HepG2 (cell line): ENCODE measurements at places on chromosomes 3 and 15. TPM values are rescaled to one million over a fixed set of nuclear protein-coding genes. Genes with fewer than 3 reads are reported as not detected.

Gene PRRT3
- total RNA-seq, result 0.29 and 0.44 TPM in 2 replicates

- H3K4me1 ChIP-seq, result peaks cover 21% of the 10 kb centered on the region
- peaks cover 19% of the 10 kb centered on the region; the same call in 2 of the 3 replicates for H3K27me3 ChIP-seq
- DNase-seq, result no peak
- no peaks in the 10 kb centered on the region for H3K36me3 ChIP-seq
- no peak overlapping the region for H3K4me3 ChIP-seq
Observed at GRCh38 chr15:98969126-98969735, 38.4 kb downstream of the PGPEP1L start.

DNA sequence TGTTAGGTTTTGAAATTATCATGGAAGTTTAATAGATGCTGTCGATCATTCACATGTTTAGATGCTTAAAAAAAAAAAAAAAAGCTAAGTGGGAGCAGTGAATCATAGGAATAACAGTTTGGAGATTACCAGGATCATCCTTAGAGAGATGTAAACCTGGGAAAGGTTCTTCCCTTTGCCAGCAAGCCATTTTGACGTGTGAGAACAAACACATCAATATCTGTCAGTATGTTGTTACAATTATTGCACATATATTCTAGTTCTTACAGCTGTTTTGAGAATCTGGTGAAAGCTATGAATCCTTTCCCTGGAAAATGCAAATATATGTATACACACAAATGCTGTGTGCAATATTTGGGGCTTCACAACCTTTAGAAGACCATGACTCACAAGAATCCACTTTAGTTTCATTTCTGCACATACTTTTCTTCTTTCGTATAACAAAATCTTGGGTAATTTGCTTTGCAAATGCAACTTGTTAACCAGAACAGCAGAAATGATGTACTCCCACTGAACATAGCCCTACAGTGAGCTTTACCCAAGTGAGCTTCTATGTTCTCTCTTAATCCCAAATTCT, 12.0 kb downstream of the NFKBIZ start:
- no peak overlapping the region for H3K4me3 ChIP-seq
- no peak overlapping the region for H3K27ac ChIP-seq
- H3K4me1 ChIP-seq, result peaks cover 20% of the 10 kb centered on the region
- no peak for DNase-seq
- H3K27me3 ChIP-seq, result no peaks in the 10 kb centered on the region
- peaks cover 38% of the 10 kb centered on the region for H3K36me3 ChIP-seq

DNA sequence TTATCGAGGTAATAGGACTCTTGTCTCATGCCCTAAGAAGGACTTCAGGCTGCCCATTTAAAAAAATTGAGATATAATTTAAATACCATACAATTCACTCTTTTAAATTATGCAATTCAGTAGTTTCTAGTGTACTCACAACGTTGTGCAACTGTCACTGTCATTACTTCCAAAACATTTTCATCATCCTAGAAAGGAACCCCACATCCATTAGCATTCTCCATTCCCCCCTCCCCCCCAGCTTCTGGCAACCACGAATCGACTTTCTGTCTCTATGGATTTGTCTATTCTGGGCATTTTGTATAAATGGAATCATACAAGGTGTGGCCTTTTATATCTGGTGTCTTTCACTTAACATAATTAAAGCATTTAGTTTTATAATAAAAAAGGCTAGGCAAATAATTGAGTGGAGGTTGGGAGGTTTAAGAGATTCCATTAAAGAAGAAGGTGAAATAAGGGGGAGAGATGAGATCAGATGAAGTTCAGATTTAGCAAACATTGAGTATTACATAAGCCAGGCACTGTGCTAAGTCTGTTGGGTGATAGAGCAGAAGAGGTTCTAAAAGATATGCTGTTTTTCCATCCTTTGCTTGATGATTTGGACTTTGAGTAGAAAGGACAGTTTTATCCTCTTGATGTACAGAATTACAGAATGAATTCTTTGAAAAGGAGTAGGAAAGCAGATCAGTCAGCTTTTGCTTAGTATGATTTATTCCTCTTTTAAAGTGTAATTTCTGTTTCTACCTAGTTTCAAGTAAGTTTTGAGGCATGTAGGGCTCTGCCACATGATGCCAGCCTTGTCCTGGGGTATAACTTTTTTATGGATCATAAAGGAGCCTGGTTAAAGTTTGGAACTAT, 36.3 kb downstream of the UBE2E2 start:
- no peak overlapping the region for H3K4me3 ChIP-seq
- H3K36me3 ChIP-seq, result no peaks in the 10 kb centered on the region
- no peaks in the 10 kb centered on the region for H3K27me3 ChIP-seq
- no peaks in the 10 kb centered on the region for H3K4me1 ChIP-seq

GRCh38 chr3:189490337-189490736, 140.9 kb upstream of the TP63 start:
- no peak overlapping the region for H3K27ac ChIP-seq
- DNase-seq, result no peak
- no peaks in the 10 kb centered on the region for H3K4me1 ChIP-seq
- H3K27me3 ChIP-seq, result no peaks in the 10 kb centered on the region

Gene GOLGA6A
- 0.04 TPM in 1 of 2 replicates, not detected in the other for total RNA-seq

Gene APOD
- not detected in 2 replicates for total RNA-seq

Gene CLDN11
- total RNA-seq, result 2.9 and 4.9 TPM in 2 replicates

GRCh38 chr3:111621535-111621934, 26.4 kb upstream of the ZBED2 start:
- H3K36me3 ChIP-seq, result no peaks in the 10 kb centered on the region
- no peak overlapping the region for H3K27ac ChIP-seq
- H3K27me3 ChIP-seq, result no peaks in the 10 kb centered on the region
- no peaks in the 10 kb centered on the region for H3K4me1 ChIP-seq
- DNase-seq, result peak; percentile 31

Gene C15orf62
- total RNA-seq, result 0.34 and 0.51 TPM in 2 replicates

Gene TRIP4
- 7.1 and 19.7 TPM in 2 replicates for total RNA-seq

DNA sequence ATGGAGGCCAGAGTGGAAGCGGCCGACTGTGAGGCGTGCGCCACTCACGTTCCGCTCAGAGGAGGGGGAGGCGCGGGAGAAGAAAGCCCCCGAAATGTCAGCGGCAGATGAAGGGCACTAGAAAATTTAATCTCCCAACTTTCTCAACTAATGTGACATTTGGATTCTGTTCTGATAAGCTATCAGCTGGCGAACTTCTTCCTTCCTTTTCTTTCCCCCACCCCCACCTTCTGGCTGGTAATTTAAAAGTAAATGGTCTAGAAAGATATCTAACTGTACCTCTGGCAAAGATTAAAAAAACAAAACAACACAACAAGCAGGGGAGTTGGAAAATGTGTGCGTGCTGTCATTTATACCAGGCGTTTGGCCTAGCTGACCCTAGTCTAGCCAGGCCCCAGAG, 26.4 kb upstream of the TMEM115 start:
- peaks cover 10% of the 10 kb centered on the region for H3K27me3 ChIP-seq
- no peak overlapping the region for H3K4me3 ChIP-seq
- peaks cover 16% of the 10 kb centered on the region for H3K4me1 ChIP-seq
- DNase-seq, result no peak
- H3K36me3 ChIP-seq, result no peaks in the 10 kb centered on the region
- H3K27ac ChIP-seq, result no peak overlapping the region

DNA sequence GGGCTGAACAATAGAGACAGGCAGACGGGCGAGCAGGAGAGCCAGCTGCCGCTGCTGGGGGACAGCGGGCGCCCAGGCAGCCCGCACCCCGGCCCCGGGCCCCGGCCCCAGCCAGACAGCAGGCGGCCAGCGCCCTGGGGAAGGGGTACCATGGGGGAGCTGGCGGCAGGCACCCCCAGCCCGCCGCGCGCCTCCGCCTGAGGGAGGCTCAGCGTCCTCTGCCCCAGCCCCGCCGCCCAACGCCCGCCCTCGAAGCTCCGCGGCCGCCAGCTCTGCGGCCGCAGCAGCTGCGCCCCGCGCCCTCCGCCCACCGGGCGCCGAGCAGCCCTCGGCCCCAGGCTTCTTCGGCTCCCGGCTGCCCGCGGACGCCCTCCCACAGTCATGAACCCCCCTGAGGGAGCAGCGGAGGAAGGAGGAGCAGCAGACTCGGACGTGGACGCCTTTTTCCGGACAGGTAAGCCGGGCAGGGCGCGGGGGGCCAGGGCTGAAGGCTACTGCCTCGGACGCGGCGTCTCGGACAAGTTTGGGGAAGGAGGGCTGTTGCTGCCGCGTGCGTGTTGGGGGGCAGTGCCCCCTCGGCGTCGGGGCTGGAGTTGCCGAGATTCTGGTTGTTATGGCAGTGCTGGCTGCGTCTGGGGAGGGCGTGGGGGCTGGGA, 41.6 kb upstream of the ROPN1 start:
- peak within 1 kb of the TSS; percentile 70 for H3K4me3 ChIP-seq
- no peak for DNase-seq
- peaks cover 6% of the 10 kb centered on the region for H3K4me1 ChIP-seq
- H3K36me3 ChIP-seq, result no peaks in the 10 kb centered on the region

GRCh38 chr3:197204736-197205135, 93.7 kb downstream of the DLG1 start:
- no peak overlapping the region for H3K27ac ChIP-seq
- H3K36me3 ChIP-seq, result no peaks in the 10 kb centered on the region
- H3K4me1 ChIP-seq, result peaks cover 45% of the 10 kb centered on the region
- DNase-seq, result no peak

Gene C3orf62
- 1.2 and 1.6 TPM in 2 replicates for total RNA-seq

DNA sequence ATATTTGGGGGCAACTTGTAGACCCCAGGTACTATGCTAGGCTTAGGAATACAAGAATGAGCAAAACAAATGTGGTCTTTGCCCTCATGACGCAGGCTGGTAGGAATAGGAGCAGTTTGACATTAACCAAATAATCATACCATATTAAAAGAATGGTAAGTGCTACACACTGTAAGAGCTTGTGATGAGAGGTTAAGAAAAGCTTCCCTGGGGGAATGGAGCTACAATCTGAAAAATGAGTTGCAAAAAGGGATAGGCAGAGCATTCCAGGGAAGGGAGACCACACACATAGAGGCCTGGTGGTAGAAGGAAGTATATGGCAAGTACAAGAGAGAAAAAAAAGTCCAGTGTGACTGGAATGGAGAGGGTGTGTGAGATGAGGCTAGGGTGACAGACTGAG, 37.3 kb downstream of the TMOD3 start:
- DNase-seq, result no peak
- H3K27ac ChIP-seq, result no peak overlapping the region
- H3K4me1 ChIP-seq, result peaks cover 25% of the 10 kb centered on the region
- peaks cover 14% of the 10 kb centered on the region for H3K36me3 ChIP-seq

DNA sequence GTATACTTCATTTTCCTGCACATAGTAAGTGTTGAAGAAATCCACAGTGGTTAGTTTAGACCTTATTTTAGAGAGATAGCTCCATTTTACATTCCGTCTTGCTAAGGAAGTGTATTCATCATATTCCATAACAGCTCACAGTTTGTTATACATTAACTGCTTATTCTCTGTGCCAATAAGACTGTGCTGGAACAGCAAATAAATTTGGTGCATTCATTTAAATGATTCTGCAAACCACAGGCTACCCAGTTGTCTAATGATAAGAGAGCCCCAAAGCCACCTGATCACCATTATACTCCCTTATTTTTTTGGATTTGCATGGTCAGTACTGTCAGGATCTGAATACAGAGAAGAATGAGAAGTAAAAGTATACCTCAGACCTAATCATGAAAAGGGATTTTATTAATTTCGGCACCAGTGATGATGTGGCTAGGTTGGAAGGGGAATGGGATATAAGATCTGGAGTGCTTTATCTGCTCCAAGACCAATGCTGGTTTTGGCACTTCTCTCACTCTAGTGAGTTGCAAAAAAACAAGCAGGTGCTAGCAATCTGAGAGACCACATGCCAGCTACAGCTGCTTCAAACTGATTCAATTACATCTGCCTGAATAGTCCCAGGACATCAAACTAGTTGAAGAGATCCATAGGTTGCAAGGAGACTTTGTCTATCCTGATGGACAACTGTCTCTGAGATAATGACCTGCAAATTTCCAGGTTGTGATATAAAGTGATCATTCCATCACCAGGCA, 254.8 kb downstream of the ZBTB20 start:
- no peaks in the 10 kb centered on the region for H3K27me3 ChIP-seq
- no peak overlapping the region for H3K4me3 ChIP-seq
- no peak for DNase-seq
- no peaks in the 10 kb centered on the region for H3K36me3 ChIP-seq
- H3K27ac ChIP-seq, result peak overlapping the region; percentile 30

Gene FBXL22
- 0.20 and 0.33 TPM in 2 replicates for total RNA-seq

DNA sequence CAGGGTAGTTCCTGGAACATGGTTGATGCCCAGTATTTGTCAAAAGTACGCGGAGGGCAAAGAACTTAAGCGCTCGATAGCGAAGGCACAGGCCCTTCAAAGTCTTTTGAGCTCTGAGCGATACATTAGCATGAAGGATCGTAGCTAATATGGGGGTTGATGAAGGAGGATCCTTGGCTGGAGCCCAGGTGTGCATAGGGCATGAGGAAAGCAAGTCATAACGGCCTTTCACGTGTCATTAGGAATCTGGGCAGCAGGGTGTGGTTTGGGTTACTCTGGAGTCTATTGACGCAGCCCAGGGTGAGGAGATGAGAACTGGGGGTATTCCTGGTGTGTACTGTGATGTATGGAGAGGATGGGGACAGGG, 31.7 kb downstream of the SPINK8 start:
- peaks cover 44% of the 10 kb centered on the region for H3K4me1 ChIP-seq
- no peaks in the 10 kb centered on the region for H3K27me3 ChIP-seq
- peak overlapping the region; percentile 96 for H3K27ac ChIP-seq
- H3K36me3 ChIP-seq, result no peaks in the 10 kb centered on the region

Gene ST3GAL6
- total RNA-seq, result 16.3 and 23.2 TPM in 2 replicates

Gene CASR
- not detected in 2 replicates for total RNA-seq

DNA sequence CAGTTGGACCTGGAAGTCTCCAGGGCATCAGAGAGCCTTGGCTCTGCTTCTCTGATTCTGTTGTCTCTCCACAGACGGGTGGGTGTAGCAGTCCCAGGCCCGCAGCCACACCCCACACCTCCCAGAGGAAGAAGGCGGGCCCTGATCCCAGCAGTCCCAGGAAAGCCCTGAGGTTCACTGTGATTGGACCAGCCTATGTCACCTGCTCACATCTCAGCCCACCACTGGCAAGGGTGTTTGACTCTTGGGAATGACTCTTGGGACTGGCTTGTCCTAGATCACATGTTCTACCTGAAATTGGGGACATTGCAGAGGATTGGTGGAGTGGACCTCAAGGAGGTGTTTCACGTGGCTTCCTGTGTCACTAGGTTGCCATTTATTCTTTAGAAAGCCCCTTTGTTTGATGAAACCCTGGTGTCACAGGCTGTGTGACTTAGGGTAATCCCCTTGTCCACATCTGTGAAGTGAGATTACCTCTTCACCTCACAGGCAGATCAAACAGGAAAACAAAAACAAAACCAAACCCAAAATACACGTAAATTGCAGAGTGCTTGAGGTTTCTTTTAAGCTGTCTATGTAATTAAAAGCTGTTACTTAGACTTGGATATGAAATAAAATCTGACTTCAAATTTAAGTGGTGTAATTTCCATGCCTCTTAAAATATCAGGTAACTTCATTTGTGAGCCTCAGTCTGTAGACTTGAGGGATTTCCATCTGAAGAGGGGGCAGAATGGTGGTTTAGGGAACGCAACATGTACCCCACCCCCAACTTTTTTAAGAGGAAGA, 26.7 kb downstream of the FLNB start:
- peaks cover 89% of the 10 kb centered on the region for H3K4me1 ChIP-seq
- no peaks in the 10 kb centered on the region for H3K27me3 ChIP-seq
- no peak overlapping the region for H3K27ac ChIP-seq

Gene RARRES1
- not detected in 2 replicates for total RNA-seq

Gene MST1R
- total RNA-seq, result 0.11 and 0.13 TPM in 2 replicates
